ENCODE measurements at places on chromosomes 11 and 22.

DNA sequence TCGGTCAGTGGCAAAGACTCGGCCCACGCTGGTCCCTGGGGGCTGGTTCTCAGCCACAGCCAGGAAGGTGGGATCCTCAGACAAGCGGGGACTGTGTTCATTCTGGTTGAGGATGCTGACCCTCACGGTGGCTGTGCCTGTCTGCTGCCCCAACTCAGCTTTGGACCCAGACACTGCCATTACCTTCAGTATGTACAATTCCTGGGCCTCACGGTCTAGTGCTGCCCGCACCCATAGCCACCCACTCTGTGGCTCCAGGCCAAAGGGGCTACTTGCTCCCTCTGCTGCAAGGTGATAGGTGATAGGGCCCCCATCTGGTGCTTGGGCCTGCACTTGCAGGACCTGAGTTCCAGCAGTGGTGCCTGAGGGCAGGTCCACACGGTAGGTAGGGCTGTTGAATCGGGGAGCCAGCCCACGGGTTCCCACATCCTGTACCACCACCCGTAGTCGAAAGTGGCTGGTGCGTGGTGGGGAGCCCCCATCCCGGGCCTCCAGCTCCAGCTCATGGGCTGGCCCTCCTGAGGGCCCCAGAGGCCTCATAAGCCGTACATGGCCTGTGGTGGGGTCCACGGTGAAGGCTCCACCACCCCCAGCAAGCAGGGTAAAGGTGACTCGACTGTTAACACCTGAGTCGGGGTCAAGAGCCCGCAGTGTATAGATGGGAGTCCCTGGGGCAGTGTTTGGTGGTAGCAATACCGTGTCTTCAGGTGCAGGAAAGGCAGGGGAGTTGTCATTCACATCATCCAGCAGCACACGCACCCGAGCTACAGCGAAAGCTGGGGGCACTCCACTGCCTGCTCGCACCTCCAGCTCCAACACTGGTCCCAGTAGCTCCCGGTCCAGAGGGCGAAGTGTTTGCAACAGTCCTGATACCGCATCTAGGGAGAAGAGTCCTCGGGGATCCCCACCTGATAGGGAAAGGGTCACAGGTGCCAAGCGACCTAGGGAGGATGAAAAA lies 13.2 kb upstream of the TPP1 start:
- DNase-seq, result no peak

DNA sequence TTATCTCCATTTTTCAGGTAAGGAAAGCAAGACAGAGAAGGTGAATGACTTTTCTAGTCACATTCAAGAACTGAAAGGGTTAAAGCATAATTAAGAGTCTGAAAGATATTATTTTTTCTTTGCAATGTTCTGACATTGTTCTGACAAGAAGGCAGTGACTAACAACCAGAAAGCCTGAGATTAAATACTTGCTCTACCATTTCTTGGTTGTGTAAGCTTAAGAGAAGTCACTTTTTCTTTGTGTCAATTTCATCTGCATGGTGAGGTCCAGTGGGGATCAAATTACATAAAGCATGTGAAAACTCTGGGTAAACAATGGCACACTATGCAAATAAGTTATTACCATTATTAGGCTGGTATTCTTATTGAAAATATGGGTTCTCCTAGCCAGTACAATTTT lies 73.7 kb downstream of the PHF21A start:
- DNase-seq, result no peak

DNA sequence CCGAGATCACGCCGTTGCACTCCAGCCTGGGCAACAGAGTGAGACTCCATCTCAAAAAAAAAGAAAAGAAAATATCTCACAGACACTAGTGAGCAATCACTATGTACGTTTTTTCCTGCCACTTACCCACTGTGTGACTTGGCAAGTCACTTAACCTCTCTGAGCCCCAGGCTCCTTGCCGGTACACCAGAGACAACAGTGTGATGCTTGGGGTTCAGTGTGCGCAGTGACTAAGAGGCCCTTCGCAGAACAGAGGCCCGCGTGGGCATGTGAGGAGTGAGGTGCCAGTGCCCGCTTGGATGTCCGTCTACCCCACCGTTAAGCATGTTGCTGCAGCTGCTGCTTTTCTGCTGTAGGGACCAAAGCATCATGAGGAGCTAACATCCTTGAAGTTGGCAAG lies 6.7 kb downstream of the OAF start:
- DNase-seq, result no peak

- no peak for DNase-seq
Observed at GRCh38 chr22:20881231-20881630, 22.4 kb downstream of the SNAP29 start.

- no peak for DNase-seq
Observed at GRCh38 chr22:28357193-28357592, 322.4 kb downstream of the TTC28 start.

DNA sequence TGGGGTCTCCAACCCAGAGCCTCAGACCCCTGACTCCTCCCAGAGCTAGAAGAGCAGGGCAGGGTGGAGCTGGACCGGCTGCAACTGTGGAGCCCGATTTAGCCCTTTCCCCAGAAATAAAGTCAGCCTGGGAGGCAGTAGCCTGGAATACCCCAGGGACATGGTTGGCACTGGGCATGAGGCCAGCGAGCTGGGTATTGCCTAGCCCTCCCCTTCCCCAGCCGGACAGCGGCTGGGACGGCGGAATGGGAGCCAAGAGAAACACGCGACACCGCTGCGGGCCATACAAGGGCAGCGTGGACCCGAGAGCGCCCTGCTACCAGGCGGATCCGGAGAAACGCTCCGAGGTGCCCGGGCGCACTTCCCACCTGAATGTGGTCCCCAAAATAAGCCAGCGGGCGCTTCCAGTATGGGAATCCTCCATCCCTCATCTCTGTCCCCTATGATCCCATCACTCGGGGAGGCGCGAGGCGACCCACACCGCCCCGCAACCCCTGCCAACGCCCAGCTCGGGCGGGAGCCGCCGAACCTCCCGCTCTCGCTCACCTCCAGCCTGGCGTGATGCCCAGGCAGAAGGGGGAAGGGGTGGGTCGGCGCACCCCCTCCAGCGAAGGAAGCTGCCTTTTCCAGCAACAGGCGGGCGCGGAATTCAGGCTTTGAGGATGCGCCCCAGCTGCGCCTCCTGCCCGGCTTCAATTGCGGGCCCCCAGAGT lies 758 bp downstream of the MCAM start:
- DNase-seq, result no peak

DNA sequence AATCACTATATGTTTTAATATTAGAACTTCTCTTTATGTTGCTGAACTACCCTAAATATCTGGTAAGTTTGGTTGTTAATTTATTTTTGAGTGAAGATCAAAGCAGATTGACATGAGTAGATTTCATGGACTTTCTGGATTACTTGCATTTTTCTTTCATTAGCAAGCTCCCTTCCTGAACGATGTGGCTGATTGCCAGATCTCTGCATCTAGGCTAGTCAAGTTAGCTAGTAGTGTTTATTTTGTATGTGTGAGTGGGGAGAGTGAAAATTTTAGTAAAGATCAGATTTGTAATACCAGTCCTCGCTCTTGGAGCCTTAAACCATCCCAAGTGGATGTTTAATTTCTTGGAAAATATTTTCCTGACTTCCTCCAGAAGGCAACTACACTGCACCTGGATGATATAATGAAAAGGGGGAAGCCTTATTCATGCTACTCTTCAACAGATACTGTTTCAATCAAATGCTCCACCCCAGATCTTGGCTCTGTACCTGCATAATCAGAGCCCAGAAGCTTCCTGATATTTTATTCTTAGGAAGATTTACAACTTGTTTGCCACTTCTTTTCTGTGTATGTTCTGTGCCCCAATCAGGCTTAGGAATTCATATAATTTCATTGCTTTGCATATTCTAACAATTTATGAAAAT lies 143.2 kb upstream of the GRIA4 start:
- no peak for DNase-seq

- DNase-seq, result no peak
Observed at GRCh38 chr11:104060004-104060794, 23.8 kb downstream of the DDI1 start.
